H1 (cell line): ENCODE measurements at places on chromosomes 7 and 10.

DNA sequence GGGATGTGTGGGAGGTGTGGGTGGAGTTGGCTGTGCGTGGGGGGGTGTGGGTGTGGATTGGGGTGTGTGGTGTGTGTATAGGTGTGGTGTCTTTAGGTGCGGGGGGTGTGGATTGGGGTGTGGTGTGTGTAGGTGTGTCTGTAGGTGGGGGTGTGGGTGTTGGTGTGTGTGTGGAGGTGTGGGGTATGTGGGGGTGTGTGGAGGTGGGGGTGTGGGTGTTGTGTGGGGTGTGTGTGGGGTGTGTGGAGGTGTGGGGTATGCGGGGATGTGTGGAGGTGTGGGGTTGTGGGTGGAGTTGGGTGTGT lies 33.9 kb downstream of the SPDYE17 start:
- no peak for DNase-seq

DNA sequence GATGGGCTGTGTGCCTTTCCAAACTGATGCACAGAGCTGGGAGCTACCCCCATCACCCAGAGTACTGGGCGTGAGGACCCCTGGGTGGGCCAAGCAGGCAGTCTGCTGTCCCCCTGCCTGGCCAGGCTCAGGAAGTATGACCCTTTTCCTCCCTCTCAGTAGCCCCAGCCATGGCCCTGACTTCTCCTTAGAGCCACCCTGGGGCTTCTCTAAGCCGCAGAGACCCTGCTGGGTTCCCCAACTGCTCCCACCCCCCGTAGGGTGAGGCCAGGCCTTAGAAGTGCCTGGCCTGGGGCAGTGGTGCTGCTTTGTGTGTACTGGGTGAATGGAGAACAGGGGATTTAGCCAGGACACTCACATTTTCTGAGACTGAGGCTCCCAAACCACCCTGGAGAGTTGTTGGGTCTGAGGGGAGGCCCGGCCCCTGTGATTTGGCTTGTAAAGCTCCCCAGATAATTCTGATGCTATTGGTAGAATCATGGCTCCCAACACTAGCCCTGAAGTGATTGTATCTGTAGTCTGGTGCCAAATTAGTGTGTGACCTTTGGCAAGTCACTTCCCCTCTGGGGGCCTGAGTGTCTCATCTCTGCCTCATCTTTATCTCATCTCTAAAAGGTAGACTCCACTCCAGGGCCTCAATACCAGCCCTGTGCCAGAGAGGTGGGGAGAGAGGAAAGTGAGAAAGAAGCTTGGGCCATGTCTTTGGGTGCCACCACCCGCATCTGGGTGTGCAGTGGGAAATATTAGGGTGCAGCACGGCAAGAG lies 99.7 kb upstream of the PPIF start:
- DNase-seq: no peak

DNA sequence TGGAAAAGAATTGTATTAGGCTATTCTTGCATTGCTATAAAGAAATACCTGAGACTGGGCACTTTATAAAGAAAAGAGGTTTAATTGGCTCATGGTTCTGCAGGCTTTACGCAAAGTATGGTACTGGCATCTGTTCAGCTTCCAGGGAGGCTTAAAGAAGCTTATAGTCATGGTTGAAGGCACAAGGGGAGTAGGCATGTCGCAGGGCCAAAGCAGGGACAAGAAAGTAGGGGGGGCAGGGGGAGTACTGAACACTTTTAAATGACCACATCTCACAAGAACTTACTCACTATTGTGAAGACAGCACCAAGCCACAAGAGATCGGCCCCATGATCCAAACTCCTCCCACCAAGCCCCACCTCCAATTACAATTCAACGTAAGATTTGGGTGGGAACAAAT lies 152.5 kb upstream of the PHF14 start:
- no peak for DNase-seq

- DNase-seq: no peak
Measured at GRCh38 chr7:43944286-43944685, 18.1 kb downstream of the UBE2D4 start.

DNA sequence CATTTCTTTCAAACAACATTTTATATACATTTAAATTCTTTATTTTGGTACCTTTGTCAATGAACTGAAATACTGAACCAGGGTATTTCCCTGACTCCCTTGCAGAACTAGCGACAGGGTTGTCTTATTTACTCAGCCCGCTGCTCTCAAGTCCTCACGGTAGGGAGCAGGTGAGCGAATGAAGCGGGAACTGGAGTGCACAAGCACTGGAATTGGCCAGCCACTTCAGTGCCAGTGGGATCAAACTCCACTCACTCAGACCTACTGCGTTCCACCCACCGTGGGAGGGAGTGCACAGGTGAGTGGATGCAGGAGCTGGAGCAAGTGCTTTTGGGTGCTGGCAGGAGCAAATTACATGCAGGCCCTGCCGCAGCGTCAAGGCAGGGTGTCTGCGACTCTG lies 28.1 kb upstream of the NEUROD6 start:
- DNase-seq: no peak

- DNase-seq: no peak
Measured at GRCh38 chr10:34185998-34186397, 629.1 kb downstream of the PARD3 start.

DNA sequence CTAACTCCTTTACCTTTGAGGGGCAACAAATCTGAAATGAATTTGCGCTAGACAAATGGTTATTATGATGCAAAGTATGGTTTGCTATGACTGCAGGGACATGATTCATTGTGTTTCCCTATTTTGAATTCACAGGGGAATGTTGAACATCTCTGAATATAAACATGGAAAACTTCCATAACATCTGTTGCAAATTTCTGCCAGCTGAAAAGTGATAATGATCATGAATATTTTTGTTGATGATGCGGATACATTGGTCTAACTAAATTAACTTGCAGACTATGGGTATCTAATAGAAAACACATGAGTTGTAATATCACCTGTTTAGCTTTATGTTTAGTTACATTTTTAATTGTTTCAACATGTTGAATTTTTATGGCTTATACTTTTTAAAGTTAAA lies 1325.5 kb downstream of the REEP3 start:
- no peak for DNase-seq

DNA sequence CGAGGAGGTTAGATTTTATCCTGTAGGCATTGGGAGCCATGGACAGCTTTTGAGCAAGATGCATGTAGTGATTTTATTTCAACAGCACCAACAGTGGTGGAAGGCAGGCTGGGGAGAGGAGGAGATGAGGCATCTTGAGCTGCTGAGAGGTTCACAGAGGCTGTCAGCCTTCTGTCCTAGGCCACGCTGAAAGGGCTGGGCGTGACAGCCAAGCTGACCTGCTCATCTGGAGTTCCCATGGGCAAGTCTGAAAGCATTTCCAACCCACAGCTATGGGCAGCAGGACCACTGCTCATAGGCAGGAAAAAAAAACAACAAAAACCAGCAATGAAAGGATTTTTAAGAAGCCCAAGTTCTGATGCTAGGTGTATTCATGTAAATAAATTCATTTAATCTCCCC lies 7.7 kb downstream of the NEURL1 start:
- DNase-seq: no peak
